GM23248 (cell line): ENCODE measurements at places on chromosomes 7 and 10. TPM values are rescaled to one million over a fixed set of nuclear protein-coding genes. Genes with fewer than 3 reads are reported as not detected.

DNA sequence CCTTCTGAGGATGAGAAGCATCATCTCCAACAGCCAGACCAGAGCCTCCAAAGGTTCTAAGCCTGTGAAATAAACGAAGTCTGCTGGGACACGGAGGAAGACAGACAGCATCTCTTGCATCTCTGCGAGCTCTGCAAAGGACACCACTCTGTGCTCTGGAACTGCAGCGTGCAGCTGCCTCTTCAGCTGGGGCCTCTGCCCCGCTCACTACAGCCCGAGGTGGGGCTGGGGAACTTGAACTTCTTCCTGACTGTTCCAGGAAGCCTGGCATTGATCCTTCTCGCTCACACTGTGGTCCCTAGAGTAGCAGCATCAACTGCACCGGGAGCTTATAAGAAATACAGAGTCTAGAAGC, 163.3 kb downstream of the USP6NL start:
- H3K27me3 ChIP-seq, result 0 out of 2 replicates have a peak, but pooled peaks cover 13% of the 10 kb centered on the region
- no peaks in the 10 kb centered on the region for H3K36me3 ChIP-seq
- H3K4me3 ChIP-seq, result no peak overlapping the region
- H3K27ac ChIP-seq, result no peak overlapping the region
- no peaks in the 10 kb centered on the region for H3K4me1 ChIP-seq

- no peaks in the 10 kb centered on the region for H3K27me3 ChIP-seq
- H3K27ac ChIP-seq, result no peak overlapping the region
- no peak for DNase-seq
- H3K36me3 ChIP-seq, result no peaks in the 10 kb centered on the region; the same call in 1 of the 2 replicates
- no peak overlapping the region for H3K4me3 ChIP-seq
- H3K4me1 ChIP-seq, result no peaks in the 10 kb centered on the region
These were observed 1014.5 kb upstream of the LRRTM3 start for GRCh38 chr10:65911151-65911835.

DNA sequence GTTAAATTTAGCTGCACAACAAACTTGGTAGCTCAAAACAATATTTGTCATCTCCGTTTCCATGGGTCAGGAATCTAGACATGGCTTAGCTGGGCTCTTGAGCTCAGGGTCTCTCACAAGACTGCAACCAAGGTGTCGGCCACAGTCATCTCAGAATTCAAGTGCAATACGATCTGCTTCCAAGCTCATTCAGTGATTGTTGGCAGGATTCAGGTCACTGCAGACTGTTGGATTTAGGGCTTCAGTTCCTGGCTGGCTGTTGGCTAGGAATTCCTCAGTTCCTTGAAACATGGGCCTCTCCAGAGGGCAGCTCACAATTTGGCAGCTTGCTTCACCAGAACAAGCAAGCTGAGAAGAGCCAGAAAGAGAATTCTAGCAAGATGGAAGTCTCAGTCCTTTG, 17.5 kb upstream of the CHST3 start:
- no peak overlapping the region for H3K4me3 ChIP-seq
- no peaks in the 10 kb centered on the region for H3K4me1 ChIP-seq
- H3K36me3 ChIP-seq, result no peaks in the 10 kb centered on the region
- H3K27ac ChIP-seq, result no peak overlapping the region

DNA sequence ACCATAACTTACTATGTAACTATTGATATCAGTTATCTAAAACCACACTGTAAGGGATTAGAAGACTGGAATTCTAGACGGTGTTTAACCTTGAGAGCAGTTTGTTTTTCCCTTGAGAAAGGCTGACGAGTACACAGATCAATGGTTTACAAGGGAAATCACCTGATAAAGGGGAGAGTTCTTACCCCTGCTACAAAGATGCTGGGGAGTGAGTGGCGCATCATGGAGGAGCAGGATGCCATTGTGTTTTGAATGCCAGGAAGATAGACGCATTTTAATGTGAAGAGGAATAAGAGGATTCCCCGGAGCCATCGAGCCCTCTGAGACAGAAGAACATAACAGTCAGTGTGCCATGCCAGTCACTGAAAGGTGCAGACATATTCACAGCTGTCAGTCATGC, 145.2 kb downstream of the PKD1L1 start:
- H3K36me3 ChIP-seq, result no peaks in the 10 kb centered on the region
- H3K27ac ChIP-seq, result no peak overlapping the region

CHRM2 gene
- total RNA-seq, result 3.7 and 5.2 TPM in 2 replicates

DNA sequence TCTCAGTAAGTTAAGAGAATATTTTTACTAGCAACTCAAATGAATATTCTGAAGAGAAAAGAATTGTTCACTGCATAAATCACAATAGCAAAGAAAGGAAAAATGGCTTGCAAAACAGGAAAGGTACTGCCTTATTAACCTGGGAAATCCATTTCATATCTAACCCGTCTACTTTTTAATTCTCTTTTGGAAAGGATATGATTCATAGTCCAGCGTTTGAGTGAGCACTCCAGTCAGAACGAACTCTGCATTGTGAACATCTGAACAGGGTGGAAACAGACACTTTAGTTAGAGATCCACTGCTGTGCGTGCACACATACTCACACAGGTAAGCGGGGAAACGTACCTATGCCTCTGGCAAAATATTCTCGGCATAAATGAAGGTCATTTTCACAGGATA, 56.8 kb downstream of the PAXIP1 start:
- no peak overlapping the region for H3K4me3 ChIP-seq
- no peak for DNase-seq
- H3K4me1 ChIP-seq, result no peaks in the 10 kb centered on the region

DNA sequence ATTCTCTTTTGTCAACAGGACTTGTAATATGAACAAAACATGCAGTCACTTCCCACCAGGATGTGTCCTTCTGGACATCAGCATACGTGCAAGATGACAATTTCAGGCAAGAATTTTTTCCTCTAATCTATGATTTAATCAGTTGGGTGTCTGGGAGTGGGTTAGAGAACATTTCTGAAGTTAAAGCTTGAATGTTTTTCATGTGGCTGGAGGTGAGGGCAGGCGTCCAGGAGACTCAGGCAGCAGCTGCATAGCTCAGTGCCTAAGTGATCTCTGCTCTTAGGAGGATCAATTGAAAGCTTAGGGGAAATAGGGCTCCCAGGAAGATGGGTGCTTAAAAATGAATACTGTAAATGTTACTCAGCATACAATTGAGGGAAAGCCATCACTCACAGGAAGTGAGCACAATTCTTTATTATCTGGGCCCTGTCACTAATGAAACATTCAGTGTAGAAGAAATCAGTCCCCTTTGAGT, 457.6 kb upstream of the KLF6 start:
- peaks cover 74% of the 10 kb centered on the region for H3K4me1 ChIP-seq
- DNase-seq, result peak; percentile 81
- H3K36me3 ChIP-seq, result no peaks in the 10 kb centered on the region
- peak overlapping the region; percentile 74 for H3K4me3 ChIP-seq
- no peaks in the 10 kb centered on the region for H3K27me3 ChIP-seq
- H3K27ac ChIP-seq, result peak overlapping the region; percentile 99

ZNF804B gene
- total RNA-seq, result not detected in 2 replicates

IGF2BP3 gene
- 13.7 and 18.2 TPM in 2 replicates for total RNA-seq

DNA sequence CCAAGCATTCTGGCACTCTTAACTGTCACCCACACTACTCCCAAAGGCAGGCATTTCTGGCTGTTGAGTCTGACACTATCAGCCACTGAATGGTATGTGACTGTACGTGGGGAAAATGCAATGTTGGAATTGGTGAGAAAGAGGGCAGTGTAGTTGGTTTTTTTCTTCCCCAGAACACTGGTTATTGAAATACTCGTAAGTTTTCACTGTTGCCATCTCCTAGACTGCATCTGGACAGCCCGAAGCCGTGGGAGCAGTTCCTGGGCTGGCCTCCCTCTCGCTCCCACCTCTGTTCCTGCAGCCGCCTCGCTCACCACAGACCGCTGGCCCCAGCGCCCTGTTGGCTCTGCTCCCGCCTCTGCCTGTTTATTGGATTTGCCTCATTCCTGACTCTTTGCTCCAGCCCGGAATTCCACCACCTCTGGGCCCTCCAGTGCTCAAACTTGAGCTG, 5.7 kb downstream of the PLCE1 start:
- H3K4me3 ChIP-seq, result 0 out of 2 replicates have a peak overlapping the region, but pooled peaks have one; percentile 10
- peak overlapping the region; percentile 72 for H3K27ac ChIP-seq
- no peaks in the 10 kb centered on the region for H3K36me3 ChIP-seq
- H3K27me3 ChIP-seq, result no peaks in the 10 kb centered on the region
- peaks cover 27% of the 10 kb centered on the region for H3K4me1 ChIP-seq

- no peaks in the 10 kb centered on the region for H3K27me3 ChIP-seq
- H3K4me1 ChIP-seq, result peaks cover 23% of the 10 kb centered on the region
- H3K36me3 ChIP-seq, result peaks cover 11% of the 10 kb centered on the region; the same call in 1 of the 2 replicates
- H3K27ac ChIP-seq, result peak overlapping the region; percentile 58
- DNase-seq, result peak; percentile 72
- no peak overlapping the region for H3K4me3 ChIP-seq
These were observed 17.8 kb downstream of the ESYT2 start for GRCh38 chr7:158811461-158811860.

- H3K27ac ChIP-seq, result no peak overlapping the region
- no peak overlapping the region for H3K4me3 ChIP-seq
- DNase-seq, result peak; percentile 43
- H3K27me3 ChIP-seq, result no peaks in the 10 kb centered on the region
- no peaks in the 10 kb centered on the region for H3K4me1 ChIP-seq
These were observed 13.2 kb upstream of the TRA2A start for GRCh38 chr7:23544913-23545354.

DNA sequence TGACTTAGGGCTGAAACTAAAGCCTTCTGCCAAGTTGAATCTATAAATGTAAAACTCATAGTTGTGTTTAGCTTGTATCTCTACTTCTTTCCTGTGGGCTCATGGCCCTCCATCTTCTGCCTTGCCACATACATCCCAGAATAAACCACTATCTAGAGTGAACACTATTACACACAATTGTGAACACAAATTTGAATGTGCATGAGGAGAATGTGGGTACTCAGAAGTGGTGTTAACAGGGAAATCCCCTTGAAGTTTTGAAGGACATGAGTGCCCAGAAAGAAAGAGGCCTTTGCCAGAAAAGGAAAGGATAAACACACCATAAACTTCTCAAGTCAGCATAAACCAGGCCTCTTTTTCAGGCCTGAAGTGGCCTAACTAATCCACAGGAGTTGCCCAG, 20.2 kb upstream of the CCNJ start:
- H3K4me3 ChIP-seq, result no peak overlapping the region
- no peaks in the 10 kb centered on the region for H3K4me1 ChIP-seq
- no peak overlapping the region for H3K27ac ChIP-seq
- no peaks in the 10 kb centered on the region; the same call in 1 of the 2 replicates for H3K27me3 ChIP-seq
- no peak for DNase-seq

DNA sequence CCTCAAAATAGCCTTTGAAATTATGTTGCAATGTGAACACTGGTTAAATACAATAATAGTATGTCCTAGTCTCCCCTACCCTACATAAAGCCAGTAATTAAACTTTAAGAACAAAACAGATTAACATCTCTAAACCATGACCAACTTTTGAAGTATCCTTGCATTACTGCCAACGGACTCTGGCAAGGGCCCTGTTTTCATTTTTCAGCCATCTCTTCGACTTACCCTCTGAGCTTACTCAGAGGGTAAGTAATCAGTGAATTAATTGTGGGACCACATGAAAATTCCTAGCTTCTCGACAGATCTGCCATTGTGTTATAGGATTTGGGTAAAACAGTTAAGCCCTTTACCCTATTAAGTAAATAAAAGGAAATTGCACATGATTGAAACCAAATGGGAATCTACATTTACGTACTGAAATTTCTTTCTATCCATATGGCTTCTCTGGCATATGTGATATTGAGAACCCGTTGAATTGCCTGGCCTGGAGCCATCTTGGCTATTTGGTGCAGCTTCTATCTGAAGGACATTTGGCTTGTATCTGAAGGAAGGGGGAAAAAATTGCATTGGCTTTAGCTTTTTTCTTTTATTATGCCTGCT, 39.6 kb downstream of the DYNC1I1 start:
- peak; percentile 37 for DNase-seq
- no peak overlapping the region for H3K4me3 ChIP-seq
- no peaks in the 10 kb centered on the region for H3K36me3 ChIP-seq
- no peak overlapping the region for H3K27ac ChIP-seq

DMBT1 gene
- not detected in 2 replicates for total RNA-seq

DNA sequence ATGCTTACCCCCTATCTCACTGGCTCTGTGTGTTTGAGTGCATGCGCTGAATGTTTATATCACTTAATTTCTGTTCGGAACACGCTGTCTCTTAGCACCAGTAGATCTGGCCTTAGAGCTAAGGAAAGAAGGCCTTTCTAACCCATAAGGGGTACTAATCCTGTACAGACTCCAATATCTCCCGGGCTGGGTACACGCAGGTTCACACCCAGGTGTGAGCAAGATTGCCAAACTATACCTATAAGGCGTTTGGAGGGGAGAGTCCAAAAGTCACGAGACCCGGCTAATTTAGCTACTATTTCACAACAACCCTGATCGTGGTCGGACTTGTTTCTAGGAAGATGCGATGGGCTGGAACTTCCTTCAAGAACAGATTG, 727 bp upstream of the PDSS1 start:
- peak overlapping the region; percentile 44 for H3K27ac ChIP-seq
- DNase-seq, result no peak
- no peaks in the 10 kb centered on the region for H3K36me3 ChIP-seq

GRCh38 chr7:5417106-5418071, 6.2 kb downstream of the TNRC18 start:
- no peaks in the 10 kb centered on the region for H3K36me3 ChIP-seq
- peaks cover 12% of the 10 kb centered on the region for H3K4me1 ChIP-seq
- peak overlapping the region; percentile 95 for H3K4me3 ChIP-seq
- peak; percentile 70 for DNase-seq

- DNase-seq, result no peak
- no peak overlapping the region for H3K4me3 ChIP-seq
- H3K36me3 ChIP-seq, result no peaks in the 10 kb centered on the region
- H3K4me1 ChIP-seq, result peaks cover 20% of the 10 kb centered on the region
These were observed 160.9 kb downstream of the LRRC4 start for GRCh38 chr7:127870231-127870907.

DNA sequence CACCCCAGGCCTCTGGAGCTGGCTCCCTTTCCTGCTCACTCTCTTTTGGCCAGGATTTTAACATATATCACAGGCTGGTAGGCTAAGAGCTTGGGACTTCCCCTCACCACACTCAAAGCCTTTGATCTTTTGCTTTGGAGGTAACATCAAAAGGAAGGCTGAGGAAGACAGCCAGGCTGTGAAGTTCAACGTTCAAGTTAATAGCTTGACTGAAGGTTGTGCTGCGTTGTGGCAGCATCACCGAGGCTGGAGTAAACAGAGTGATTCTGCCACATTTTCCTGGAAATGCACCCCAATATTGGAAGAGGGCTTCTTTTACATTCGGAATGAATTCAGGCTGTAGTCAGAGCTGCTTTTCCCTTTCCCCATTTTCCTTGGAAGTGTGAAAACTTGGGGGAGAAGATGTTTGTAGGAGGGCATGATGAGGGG, 57.3 kb downstream of the TCF7L2 start:
- H3K36me3 ChIP-seq, result no peaks in the 10 kb centered on the region
- DNase-seq, result no peak
- H3K4me3 ChIP-seq, result peak overlapping the region; percentile 41; the same call in 1 of the 2 replicates
- H3K4me1 ChIP-seq, result peaks cover 4% of the 10 kb centered on the region; the same call in 1 of the 2 replicates

- no peak overlapping the region for H3K27ac ChIP-seq
- no peak overlapping the region for H3K4me3 ChIP-seq
- H3K27me3 ChIP-seq, result peaks cover 13% of the 10 kb centered on the region
These were observed 36.6 kb downstream of the ABCB5 start for GRCh38 chr7:20651960-20652544.

PLAC9 gene
- total RNA-seq, result 8.8 and 19.6 TPM in 2 replicates

GRCh38 chr7:46515844-46516590, 594.9 kb upstream of the IGFBP3 start:
- no peak overlapping the region for H3K4me3 ChIP-seq
- no peaks in the 10 kb centered on the region for H3K27me3 ChIP-seq
- DNase-seq, result no peak
- no peak overlapping the region for H3K27ac ChIP-seq
- no peaks in the 10 kb centered on the region for H3K36me3 ChIP-seq

FGFR2 gene
- total RNA-seq, result not detected in 2 replicates
